ENCODE measurements at places on chromosomes 5 and 9.

DNA sequence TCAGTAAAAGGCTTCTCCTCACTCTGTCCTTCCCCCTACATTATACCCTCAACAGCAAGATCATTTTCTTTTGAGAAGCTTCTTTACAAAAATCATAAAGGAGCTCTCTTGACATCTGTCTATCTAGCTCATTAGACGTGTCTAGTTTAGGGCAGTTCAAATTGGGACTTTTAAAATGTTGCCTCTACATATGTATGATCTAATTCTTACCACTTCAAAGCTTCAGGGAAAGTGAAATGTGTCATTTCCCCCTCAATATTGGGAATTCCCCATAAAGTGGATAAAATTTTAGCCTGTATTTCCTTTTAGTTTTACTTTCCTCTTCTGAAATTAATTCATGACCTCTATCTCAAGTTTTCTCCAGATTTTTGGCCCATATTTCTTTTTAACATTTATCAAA is 323.7 kb downstream of the ARRDC3 start:
- H3K27me3 ChIP-seq: peaks cover 48% of the 10 kb centered on the region
- no peaks in the 10 kb centered on the region for H3K36me3 ChIP-seq
- no peak overlapping the region for H3K27ac ChIP-seq
- no peak overlapping the region for H3K4me3 ChIP-seq
- peaks cover 19% of the 10 kb centered on the region for H3K4me1 ChIP-seq
- DNase-seq: no peak

DNA sequence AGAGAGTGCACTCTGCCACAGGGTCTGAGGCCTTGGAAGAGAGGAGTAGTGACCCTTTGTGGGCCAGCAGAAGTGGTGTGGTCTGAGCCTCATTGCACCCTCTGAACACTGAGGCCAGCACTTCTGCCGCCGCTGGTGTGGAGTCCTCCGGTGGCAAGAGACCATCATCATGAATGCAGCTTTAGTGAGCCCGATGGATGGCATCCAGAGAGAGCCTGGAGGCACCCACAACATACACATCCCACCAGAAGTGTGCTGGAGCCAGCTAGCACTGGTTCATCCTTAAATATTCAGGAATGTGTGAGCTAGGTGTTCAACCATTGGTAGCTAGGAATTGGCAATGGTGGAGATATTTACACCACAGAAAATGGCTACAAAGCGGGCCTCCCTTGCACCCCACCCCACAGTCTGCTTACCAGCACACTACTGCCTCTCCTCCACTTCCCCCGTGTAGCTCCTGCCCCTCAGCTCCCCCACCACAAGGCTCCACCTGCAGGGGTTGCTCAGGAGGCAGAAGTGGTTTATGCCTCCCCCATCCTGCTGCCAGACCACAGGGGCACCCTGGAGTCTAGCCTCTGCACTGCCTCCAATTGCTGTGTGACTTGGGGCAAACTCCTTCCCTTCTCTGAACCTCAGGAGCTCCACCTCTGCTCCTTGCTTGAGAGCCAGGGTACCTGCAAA is 16.4 kb downstream of the SLC6A7 start:
- H3K27me3 ChIP-seq: peaks cover 16% of the 10 kb centered on the region
- no peak for DNase-seq
- no peak overlapping the region for H3K27ac ChIP-seq
- no peak overlapping the region for H3K4me3 ChIP-seq
- peaks cover 9% of the 10 kb centered on the region for H3K4me1 ChIP-seq
- no peaks in the 10 kb centered on the region for H3K36me3 ChIP-seq

- DNase-seq: no peak
- H3K27me3 ChIP-seq: no peaks in the 10 kb centered on the region
- H3K4me1 ChIP-seq: no peaks in the 10 kb centered on the region
- H3K4me3 ChIP-seq: no peak overlapping the region
These were observed 13.9 kb upstream of the BTNL3 start for GRCh38 chr5:180974612-180975315.

DNA sequence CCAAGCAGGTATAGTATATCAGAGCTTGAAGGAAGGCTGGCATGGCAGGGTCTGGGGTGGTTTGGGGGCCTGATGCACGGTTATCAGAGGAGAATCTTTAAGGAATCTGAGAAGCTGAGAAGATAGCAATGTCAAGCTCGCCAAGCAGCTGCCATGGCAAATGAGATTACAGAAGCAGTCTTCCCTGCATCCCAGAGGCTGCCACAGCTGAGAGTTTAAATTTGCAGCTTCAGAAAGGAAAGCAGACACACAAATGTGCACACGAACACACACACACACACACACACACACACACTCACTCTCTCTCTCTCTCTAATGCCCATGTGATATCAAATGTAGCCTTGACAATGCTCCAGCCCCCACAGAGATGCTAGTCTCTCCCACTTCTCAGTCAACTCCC is 79.0 kb upstream of the TNC start:
- no peak for DNase-seq
- H3K36me3 ChIP-seq: no peaks in the 10 kb centered on the region
- no peak overlapping the region for H3K4me3 ChIP-seq
- no peak overlapping the region for H3K27ac ChIP-seq
- H3K27me3 ChIP-seq: peaks cover 34% of the 10 kb centered on the region

GRCh38 chr5:39494107-39494510 is 69.3 kb upstream of the DAB2 start:
- DNase-seq: no peak
- no peak overlapping the region for H3K4me3 ChIP-seq
- no peaks in the 10 kb centered on the region for H3K36me3 ChIP-seq
- peaks cover 2% of the 10 kb centered on the region for H3K27me3 ChIP-seq
- no peaks in the 10 kb centered on the region for H3K4me1 ChIP-seq

DNA sequence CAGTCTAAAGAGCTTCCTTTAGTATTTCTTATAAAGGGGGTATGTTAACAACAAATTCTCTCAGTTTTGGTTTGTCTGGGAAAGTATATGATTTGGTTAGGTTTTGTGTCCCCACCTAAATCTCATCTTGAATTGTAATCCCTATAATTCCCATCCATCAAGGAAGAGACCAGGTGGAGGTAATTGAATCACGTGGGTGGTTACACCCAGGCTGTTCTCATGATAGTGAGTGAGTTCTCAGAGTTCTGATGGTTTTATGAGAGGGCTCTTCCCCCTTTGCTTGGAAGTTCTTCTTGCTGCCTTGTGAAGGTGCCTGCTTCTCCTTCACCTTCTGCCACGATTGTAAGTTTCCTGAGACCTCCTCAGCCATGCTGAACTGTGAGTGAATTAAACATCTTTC is 109.1 kb downstream of the MACIR start:
- DNase-seq: no peak
- no peak overlapping the region for H3K4me3 ChIP-seq
- no peak overlapping the region for H3K27ac ChIP-seq
- no peaks in the 10 kb centered on the region for H3K36me3 ChIP-seq
- no peaks in the 10 kb centered on the region for H3K4me1 ChIP-seq

GRCh38 chr9:130895481-130896232 is 955 bp downstream of the QRFP start:
- no peak overlapping the region for H3K27ac ChIP-seq
- H3K4me3 ChIP-seq: no peak overlapping the region
- H3K27me3 ChIP-seq: no peaks in the 10 kb centered on the region
- no peaks in the 10 kb centered on the region for H3K4me1 ChIP-seq
- H3K36me3 ChIP-seq: no peaks in the 10 kb centered on the region
